Activated T-cell treated with anti-CD3 and anti-CD28 coated beads, Interleukin-2, amount 50 U/mL, for 4 hours (primary cell): ENCODE measurements at places on chromosomes 6 and 20.

GRCh38 chr6:24689964-24690363, 23.1 kb downstream of the ACOT13 start:
- DNase-seq = no peak

GRCh38 chr6:8337147-8337546, 98.2 kb downstream of the SLC35B3 start:
- no peak for DNase-seq

GRCh38 chr6:138346302-138347195, 31.2 kb upstream of the SMIM28 start:
- no peak for DNase-seq

GRCh38 chr6:134035823-134036296, 16.6 kb downstream of the SLC2A12 start:
- no peak for DNase-seq

DNA sequence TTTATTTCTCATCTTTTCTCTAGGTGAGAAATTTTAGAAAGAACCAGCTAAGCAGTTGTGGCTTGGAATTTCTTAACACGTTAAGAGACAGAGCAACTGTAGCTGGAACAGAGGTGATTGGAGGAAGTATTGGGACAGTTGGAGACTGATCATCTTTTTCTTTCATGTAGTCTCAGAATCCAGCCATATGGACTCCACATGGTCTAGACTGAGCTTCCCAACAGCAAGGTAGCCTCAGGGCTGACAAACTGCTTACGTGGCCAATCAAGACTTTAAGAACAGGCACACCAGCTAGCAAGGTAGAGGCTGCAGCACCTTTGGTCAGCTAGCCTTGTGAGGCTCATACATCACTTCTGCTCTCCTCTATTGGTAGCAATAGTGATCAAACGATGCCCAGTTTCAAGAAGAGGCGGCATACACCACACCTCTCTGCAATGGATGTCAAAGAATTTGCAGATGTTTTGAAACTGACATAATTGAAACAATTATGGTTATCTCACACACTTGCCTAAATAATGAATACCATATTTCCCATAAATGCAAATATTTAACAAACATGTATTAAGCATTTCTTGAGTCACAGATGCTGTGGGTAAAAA, 590.5 kb upstream of the SLC35B3 start:
- DNase-seq = no peak

- no peak for DNase-seq
These were observed 565.4 kb downstream of the RFPL4B start for GRCh38 chr6:112912416-112913101.

- no peak for DNase-seq
These were observed 91.9 kb downstream of the MYLK4 start for GRCh38 chr6:2658788-2659187.

- no peak for DNase-seq
These were observed 17.0 kb downstream of the SLC2A4RG start for GRCh38 chr20:63756648-63756991.

GRCh38 chr20:14481863-14482262, 144.5 kb upstream of the FLRT3 start:
- no peak for DNase-seq

DNA sequence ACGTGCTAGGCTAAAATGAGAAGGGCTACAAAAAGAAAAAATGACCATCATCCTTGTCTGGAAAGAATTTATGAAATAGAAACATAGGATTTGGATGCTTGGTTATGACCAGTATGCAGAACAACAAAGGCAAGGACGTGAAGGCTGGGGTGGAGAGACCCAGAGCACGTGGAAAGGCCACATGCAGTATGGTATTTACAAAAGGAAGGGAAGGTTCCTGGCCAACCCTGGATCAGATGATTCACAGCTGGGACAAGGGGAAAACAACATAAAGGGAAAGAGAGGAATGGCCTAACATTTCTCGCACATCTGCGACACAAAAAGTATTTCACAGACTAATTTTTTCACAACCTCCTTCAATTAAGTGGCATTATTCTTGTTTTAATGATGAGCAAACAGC, 8.2 kb downstream of the STX7 start:
- DNase-seq = no peak

DNA sequence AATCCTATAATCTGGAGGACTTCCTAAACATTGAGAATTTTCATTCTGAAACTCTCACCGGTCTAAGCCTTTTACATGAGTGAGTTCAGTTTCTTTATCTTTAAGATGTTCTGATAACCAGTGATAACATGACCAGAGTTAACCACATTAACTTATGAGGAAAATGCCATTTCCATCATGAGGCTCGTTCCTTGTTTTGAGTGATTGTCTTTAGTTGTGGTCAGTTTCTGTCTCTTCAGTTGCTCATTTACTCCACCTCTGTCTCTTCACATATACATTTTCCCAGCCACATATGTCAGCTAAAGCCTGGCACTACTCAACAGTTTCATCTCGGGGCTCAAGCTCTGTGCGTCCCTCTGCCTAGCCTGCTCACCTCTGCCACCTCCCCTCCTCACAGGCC, 70.4 kb downstream of the JAG1 start:
- no peak for DNase-seq

- no peak for DNase-seq
These were observed 1.5 kb upstream of the HMGN4 start for GRCh38 chr6:26536571-26537159.

- DNase-seq = no peak
These were observed 1.5 kb downstream of the COL21A1 start for GRCh38 chr6:56245903-56246351.

DNA sequence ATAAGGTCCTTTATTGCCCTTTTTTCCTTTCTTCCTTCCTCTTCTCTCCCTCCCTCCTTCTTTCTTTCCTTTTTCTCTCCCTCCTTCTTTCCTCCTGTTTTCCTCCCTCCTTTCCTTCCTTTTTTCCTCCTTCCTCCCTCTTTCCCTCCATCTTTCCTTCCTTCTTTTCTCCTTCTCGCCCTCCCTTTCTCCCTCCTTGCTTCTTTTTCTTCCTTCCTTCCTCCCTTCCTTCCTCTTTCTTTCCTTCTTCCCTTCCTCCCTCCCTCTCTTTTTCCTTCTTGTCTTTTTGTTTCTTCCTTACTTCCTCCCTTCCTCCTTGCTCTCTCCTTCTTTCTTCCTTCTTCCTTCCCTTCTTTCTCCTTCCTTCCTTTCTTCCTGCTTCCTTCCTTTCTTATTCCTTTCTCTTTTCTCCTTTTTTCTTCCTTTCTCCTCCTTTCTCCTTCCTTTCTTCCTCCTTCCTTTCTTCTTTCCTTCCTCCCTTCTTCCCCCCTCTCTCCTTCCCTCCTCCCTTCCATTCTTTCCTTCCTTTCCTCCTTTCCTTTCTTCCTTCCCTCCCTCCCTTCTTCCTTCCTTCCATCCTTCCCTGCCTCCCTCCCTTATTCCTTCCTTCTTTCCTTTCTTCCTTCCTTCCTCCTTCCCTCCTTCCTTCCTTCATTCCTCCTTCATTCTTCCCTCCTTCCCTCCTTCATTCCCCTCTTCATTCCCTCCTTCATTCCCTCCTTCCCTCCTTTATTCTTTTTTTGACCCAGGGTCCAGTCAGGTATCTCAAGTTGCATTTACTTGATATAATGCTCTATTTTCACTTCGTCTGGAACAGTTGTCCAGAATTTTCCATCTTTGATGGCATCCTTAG, 11.7 kb upstream of the PHIP start:
- DNase-seq = no peak

DNA sequence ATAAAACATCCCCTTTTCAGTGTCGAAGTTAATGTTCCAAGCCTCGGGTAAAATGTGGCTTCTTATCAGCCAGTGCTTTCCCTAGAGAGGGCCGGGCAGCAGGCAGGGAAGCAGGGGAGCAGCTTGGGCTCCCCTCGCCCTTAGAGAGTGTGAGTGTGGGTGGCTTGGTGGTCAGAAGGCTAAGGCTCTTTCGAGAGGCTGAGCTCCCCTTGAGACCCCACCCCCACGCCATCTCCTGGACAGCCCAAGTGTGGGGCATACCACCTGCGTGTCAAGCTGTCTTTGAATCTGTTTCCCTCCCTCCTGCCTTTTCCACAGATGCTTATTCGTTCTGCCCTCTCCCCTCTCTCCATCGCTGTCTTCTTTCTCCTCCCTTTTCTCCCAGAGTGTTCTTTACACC, 95.1 kb upstream of the FOXP4 start:
- DNase-seq = no peak

- no peak for DNase-seq
These were observed 34.5 kb downstream of the TPD52L1 start for GRCh38 chr6:125188037-125188436.

GRCh38 chr6:107943626-107944439, 14.2 kb downstream of the SEC63 start:
- no peak for DNase-seq

DNA sequence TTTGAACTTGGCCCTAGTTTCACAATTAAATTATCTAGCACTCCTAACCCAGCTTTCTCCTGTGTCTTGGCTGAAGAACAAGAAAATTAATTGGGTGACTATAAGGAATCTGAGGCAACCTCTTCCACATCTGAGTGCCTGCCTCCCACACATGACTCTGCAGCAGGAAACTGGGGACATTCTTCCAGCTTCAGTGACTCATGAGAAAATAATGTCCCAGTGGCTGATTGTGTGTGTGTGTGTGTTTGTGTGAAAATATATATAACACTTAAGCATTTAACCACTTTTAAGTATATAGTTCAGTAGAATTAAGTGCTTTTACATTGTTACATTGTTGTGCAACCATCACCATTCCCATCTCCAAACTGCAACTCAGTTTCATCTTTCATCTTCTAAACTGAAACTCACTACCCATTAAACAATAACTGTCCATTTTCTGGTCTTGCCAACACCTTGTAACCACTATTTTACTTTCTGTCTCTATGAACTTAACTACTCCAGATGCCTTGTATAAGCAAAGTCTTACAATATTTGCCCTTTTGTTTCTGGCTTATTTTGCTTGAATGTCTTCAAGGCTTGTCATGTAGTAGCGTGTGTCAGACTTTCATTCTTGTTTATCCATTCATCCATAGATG, 8.7 kb downstream of the TRIM38 start:
- DNase-seq = no peak

DNA sequence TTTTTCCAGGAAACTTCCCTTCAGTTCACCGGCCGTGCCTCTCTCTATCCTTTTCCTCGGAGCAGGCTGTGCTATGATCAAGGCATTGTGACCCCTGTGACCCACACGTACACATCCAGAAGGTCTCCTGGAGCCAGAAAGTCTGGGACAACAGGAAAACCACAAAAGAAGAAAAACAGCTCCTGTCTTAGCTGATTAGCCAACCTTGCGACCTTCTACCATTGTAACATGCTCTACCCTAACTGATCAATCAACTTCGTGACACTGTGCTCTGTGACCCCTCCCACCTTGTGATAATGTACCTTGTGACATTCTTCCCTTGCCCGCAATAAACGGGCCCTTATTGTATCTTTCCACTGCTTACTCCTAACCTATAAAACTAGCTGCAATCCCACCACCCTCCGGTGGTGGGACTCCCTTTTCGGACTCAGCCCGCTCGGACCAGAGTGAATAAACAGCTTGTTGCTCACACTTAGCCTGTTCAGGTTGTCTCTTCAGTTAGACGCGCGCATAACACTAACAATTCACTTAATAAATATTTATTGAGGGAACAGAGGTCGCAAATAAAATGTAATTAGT, 24.2 kb downstream of the ZNF311 start:
- DNase-seq = peak; percentile 25

DNA sequence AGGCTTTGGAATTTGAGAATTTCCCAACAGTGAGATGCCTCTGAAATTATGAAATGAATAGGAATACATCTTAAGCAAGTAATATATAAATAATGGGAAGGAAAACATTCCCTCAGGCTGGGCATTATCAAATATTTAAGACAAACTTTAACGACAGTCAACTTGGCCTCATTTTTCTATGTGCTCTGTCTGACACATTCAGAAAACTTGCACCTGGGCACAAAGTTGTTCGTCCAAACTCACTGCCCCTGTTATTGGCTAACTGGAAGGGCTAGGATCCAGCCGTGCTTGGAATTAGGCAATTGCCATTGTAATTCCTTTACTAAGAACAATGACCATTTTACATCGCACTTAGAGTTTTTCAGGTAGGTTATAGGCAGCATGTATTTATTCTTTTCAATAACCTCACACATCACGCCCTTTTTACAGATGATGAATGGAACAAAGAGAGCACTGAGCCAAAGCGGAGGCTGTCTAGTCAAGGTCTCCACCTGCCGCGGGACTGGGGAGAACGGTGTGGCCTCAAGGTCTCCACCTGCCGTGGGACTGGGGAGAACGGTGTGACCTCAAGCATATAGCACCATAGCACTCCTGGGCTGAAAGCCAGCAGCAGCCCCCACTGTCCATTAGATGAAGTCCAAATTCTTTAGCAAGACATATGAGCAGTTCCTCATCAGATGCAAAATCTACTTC, 40.7 kb upstream of the FOXQ1 start:
- no peak for DNase-seq

- DNase-seq = no peak
These were observed 11.5 kb downstream of the RBM24 start for GRCh38 chr6:17292600-17293133.

GRCh38 chr6:161549977-161550655, 276.3 kb upstream of the AGPAT4 start:
- no peak for DNase-seq

DNA sequence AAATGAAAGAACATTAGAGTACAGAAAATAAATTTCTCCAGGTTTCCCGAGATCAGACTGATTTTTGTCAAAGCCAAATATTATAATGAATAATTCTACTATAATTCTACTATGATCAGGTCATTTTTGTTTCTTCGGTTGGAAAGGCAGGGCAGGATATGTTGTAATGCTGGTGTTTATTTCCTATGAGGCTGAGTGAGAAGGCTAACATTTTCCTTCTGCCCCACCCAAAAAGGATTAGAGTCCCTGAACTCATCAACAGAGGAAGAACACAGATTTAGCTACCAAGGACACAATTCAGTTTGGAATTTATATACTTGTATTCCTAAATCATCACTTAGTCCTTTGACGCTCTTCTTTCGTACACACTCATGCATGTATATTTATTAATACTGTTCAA, 318.9 kb downstream of the SYNE1 start:
- DNase-seq = no peak

- DNase-seq = no peak
These were observed 268.2 kb downstream of the SYNE1 start for GRCh38 chr6:152368751-152369624.

DNA sequence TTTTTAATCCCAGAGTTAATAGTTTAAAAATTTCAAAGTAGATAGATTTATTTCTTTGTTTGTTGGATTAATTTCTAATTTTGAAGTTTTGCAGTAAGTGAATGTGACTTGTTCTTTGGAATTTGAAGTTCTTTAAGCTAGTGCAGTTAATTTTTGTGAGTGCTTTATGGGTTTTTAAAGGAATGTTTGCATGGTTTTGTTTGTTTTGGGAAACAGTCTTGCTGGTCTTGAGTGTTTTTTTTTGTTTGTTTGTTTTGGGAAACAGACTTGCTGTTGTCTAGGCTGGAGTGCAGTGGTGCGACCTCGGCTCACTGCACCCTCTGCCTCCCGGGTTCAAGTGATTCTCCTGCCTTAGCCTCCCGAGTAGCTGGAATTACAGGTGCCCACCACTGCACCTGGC, 9.5 kb downstream of the PANK2 start:
- DNase-seq = no peak

GRCh38 chr20:32991383-32991782, 12.8 kb downstream of the SUN5 start:
- no peak for DNase-seq

GRCh38 chr6:15260099-15260821, 14.4 kb downstream of the JARID2 start:
- no peak for DNase-seq

GRCh38 chr6:112043032-112044007, 10.6 kb upstream of the CCN6 start:
- DNase-seq = peak; percentile 90

- DNase-seq = no peak
These were observed 405.7 kb downstream of the KIF16B start for GRCh38 chr20:16167423-16168130.

- DNase-seq = no peak
These were observed 4.7 kb upstream of the PBOV1 start for GRCh38 chr6:138222901-138223546.

- no peak for DNase-seq
These were observed 152.3 kb downstream of the ZMYND8 start for GRCh38 chr20:47204008-47204849.
